ENCODE measurements at places on chromosomes 5 and 9. TPM values are rescaled to one million over a fixed set of nuclear protein-coding genes. Genes with fewer than 3 reads are reported as not detected.

Gene CCNJL
- total RNA-seq, result not detected

Gene PRUNE2
- total RNA-seq, result 0.39 TPM

Gene C9orf50
- not detected for total RNA-seq

DNA sequence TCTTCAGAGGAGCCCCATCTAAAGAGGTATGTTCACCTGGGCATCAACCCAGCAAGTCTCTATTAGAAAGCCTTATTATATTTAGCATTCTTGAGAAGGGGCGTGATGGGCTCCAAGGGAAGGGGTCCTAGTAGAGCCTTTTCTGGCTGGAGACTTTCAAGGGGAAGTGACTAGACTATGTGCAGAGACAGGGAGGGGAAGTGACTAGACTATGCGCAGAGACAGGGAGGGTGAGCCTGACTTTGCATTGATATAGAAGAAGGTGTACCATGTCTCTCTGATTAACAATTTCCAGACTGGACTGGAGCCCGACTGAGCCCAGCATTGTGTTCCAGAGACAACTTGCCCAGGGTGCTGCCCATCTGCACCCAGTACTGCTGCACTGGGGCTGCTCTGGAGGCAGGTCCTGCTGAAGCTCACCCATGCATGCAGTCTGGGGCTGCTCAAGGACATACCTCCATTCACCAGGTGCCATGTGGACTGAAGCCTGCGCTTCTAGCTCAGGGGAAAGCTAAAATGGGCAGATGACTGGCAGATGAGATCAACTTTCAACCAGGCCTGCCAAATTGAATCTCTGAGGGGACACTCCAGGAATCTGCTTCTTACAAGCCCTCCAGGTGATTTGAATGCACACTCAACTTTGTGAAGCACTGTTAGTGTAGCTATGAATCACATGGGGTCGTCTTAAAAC lies 83.0 kb upstream of the GNA14 start:
- no peak overlapping the region for H3K27ac ChIP-seq
- ATAC-seq, result no peak
- peaks cover 17% of the 10 kb centered on the region for H3K4me1 ChIP-seq
- H3K4me3 ChIP-seq, result no peak overlapping the region
- no peaks in the 10 kb centered on the region for H3K27me3 ChIP-seq

Gene NR2F1-AS1
- not detected for total RNA-seq

Gene LCN1
- total RNA-seq, result not detected

DNA sequence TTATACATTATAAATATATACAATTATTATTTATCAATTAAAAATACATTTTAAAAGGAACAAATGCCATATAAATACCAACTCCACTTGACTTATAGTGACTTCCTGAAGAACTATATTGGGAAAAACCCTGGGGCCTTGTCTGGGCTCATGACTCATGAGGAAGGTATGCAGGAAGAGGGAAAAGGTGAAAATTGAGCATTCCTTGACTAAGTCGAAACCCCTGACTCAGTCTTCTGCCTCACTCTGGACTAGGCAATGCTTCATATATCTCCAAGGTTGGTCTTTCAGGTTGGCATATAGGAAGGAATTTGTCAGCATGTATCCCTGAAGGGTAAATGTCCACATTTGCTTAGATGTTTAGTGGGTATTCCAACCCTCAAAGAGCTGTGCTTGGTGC lies 78.5 kb downstream of the SH3TC2 start:
- no peaks in the 10 kb centered on the region for H3K36me3 ChIP-seq
- H3K4me3 ChIP-seq, result no peak overlapping the region
- H3K27ac ChIP-seq, result no peak overlapping the region

Gene PCDHGA8
- not detected for total RNA-seq

Gene SQSTM1
- 130 TPM for total RNA-seq

- H3K27me3 ChIP-seq, result peaks cover 7% of the 10 kb centered on the region
- H3K4me3 ChIP-seq, result no peak overlapping the region
- H3K27ac ChIP-seq, result no peak overlapping the region
- no peaks in the 10 kb centered on the region for H3K4me1 ChIP-seq
- no peaks in the 10 kb centered on the region for H3K36me3 ChIP-seq
- no peak for ATAC-seq
These were observed 6.9 kb downstream of the OBP2B start for GRCh38 chr9:133202145-133202513.

Gene RNF208
- total RNA-seq, result 7.4 TPM

DNA sequence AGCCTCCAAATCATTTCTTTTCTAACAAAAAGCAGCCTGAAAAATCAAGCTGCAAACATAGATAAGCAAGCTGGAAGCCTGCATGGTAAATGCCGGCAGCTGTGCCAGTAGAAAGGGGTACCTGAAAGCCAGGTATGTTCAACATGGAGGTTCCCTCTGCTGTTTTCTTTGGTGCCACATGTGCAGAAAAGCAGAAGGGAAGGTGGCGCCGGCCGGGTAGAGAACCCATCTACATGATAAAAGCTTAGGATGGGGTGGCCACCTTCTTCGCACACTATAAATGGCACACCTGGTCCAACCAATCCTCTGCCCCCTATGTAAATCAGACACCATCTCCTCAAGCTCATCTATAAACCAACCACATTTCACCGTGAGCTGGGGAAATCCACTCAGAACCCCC lies 268.9 kb upstream of the IRX2 start:
- no peaks in the 10 kb centered on the region for H3K27me3 ChIP-seq
- no peak for ATAC-seq
- no peaks in the 10 kb centered on the region for H3K4me1 ChIP-seq
- no peak overlapping the region for H3K27ac ChIP-seq

GRCh38 chr9:7976167-7976755 lies 176.7 kb upstream of the DMAC1 start:
- H3K4me1 ChIP-seq, result peaks cover 39% of the 10 kb centered on the region
- H3K4me3 ChIP-seq, result peak overlapping the region; percentile 40
- peak; percentile 96 for ATAC-seq
- H3K27ac ChIP-seq, result peak overlapping the region; percentile 76
- no peaks in the 10 kb centered on the region for H3K27me3 ChIP-seq

DNA sequence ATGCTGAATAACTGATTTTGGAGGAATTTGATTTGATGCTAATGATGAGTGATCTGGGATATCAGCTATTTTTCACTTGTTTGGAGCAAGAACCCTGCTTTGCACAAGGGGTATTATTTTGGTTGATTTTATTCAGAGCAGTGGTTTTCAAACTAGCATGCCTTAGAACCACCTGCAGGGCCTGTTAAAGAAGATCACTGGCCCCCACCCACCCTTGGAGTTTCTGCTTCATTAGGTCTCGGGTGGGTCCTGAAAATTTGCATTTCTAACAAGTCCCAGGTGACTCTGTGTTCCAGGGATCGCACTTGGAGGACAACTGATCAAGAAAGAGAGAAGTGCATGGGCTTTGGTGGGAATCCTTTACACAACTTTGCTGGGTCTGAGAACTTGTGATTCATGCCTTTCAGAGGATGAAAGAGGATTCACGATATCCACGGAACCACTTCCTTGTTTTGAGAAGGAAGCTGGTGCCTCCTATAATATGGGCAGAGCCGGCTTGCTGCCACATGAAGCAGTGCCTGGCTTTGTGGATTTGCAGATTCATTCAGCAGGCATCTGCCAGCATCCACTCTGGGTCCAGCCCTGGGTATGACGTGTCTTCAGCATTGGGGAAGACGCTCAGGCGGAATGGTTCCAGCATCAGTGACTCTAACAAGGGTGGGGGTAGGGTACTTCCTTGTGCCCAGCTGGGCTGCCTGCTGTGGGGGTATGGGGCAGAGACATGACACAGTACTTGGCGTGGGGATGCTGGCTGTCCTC lies 106.6 kb upstream of the PITX1 start:
- peaks cover 16% of the 10 kb centered on the region for H3K27me3 ChIP-seq
- H3K27ac ChIP-seq, result no peak overlapping the region
- H3K36me3 ChIP-seq, result no peaks in the 10 kb centered on the region
- H3K4me1 ChIP-seq, result peaks cover 2% of the 10 kb centered on the region

DNA sequence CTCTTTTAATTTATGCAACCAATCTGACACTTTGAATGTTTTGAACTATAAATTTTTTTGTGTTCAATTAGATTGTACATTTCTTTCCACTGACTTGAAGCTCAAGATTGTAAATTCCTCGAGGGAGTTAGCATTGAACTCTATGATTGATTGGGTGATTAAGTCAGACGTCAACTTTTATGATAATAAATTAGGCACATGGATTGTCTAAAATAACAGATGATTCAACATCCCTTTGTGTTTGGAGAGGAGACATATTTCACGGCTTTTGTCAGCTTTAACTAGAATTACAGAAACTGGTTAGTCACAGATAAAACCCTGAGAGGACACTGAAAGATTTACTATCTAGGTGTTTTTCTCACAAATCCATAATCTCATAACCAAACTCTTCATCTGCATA lies 32.7 kb upstream of the TXNDC8 start:
- H3K4me1 ChIP-seq, result no peaks in the 10 kb centered on the region
- H3K27ac ChIP-seq, result no peak overlapping the region
- H3K4me3 ChIP-seq, result no peak overlapping the region
- H3K27me3 ChIP-seq, result peaks cover under 1% of the 10 kb centered on the region
- H3K36me3 ChIP-seq, result no peaks in the 10 kb centered on the region
- ATAC-seq, result no peak

DNA sequence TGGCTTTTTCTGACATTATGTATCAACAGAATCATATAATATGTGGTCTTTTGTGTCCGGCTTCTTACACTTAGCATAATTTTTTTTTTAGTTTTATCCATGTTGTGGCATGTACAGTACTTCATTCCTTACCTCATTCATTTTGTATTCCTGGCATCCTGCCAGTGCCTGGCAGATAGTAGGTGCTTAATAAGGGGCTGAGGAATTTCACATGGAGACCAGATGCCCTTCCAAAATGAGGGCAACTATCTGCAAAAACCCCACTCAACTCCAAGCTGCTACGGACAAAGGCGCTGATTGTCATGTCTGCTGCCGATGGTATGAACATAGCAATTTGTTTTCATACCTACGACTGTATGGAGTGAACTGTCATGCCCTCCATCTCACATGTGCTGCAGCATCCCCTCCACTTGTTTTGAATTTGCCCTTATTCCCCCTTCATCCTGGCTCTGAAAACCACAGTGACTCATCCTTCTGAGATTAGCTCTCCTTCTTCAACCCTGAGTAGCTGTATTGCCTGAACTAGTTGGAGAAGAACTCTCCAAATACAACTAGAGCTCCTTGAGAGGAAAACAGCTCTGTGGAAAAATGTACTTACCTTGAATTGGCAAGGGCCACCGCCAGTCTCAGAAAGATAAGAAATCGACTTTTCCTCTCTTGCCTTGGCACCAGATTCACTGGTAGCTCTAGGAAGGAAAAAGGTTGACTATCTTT lies 41.3 kb upstream of the FOXE1 start:
- no peak overlapping the region for H3K27ac ChIP-seq
- ATAC-seq, result peak; percentile 28

Gene DCAF12
- total RNA-seq, result 30.4 TPM

DNA sequence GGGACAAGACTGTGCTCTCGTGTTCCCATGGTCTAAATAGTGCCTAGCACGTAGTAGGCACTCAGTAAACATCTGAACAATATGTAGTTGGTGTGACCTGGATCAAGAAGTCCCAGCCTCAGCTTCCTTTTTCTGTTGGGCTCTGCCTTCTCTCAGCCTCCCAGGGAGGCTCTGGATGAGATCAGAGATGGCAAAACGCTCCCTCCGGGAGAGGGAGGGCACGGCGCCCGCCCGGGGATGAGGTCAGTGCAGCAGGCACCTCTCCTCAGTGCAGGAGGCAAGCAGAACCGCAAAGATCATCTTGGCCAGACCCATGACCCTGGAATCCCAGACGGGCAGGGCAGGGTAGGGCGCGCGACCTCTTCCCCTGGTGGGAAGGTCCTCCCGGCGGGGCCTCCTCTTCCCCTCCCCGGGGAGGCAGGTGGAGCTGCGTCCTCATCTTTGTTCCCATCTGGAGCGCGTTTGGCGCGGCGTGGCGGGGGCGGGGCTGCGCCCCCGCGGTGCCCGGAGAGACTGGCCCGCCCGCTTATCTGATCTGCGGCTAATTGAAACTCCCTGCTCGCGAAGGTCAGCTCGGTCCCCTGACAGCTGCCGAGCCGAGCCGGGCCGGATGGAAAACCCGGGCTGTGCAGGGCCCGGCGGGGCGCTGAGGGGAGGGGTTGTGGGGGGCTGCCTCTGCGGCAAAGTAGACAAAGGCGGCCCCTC lies 60.9 kb downstream of the CXXC5 start:
- H3K27me3 ChIP-seq, result peaks cover 3% of the 10 kb centered on the region
- no peak overlapping the region for H3K27ac ChIP-seq
- no peaks in the 10 kb centered on the region for H3K36me3 ChIP-seq
- H3K4me1 ChIP-seq, result no peaks in the 10 kb centered on the region

Measured in activated T-helper 17 cell treated with anti-CD3 and anti-CD28 coated beads, Interleukin-2, amount 50 U/mL, for 72 hours (primary cell).